ENCODE measurements at places on chromosomes 3 and 15.

DNA sequence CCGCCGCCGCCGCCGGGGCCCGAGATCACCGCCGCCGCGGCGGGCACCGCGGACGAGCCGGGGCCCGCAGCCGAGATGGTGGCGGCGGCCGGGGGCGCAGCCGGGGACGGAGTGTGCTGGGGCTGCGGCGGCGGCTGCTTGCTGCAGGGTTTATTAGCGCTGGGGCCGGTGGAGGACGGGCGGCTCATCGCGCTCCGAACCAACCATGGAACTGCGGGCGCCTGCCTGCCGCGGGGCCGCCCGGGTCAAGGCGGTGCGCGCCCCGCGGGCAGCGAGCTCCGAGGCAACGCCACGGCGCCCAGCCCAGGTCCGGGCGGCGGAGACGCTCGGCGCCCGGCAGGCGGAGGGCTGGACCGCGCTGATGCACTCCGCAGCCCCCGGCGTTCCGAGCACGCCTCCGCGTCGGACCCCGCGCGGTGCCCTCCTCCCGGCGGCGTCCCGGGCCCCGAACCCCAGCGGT is 277 bp downstream of the SIAH2 start:
- DNase-seq = no peak

- DNase-seq = no peak
These were observed 468.4 kb upstream of the UBE2E2 start for GRCh38 chr3:22734756-22735155.

DNA sequence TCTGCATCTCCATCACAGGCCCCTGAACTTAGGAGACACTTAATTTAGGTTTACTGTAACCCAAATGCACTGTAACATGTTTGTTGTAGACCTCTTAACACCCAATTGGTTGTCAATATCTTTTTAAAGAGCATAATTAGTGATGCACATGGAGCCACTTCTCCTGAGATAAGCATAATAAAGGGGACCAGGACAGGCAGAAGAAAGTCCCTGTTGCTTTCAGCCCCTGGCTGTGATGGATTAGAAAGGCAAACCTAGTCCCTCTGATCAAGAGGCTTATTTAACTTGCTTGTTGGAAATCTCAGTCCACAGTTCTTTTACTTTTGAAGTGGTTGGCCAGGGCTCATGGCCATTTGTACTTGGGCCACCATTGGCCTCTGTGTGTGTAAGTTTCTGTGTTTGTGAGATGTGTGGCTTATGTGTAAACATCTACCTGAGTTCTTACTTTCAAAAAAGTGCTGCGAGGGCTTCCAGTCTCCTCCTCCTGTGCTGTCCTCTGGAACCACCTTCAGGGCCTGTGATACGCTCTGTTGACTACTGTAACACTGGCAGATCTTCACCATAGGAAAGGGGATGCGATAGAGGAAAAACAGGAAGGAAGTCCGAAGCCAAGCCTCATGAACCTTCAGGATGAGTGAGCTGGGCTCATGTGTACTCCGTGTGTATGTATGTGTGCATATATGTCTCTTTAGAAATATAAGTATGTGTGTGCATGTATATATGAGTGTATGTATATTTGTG is 136.2 kb downstream of the EPHB1 start:
- DNase-seq = no peak

- DNase-seq = no peak
These were observed 28.8 kb downstream of the RBP2 start for GRCh38 chr3:139447486-139447885.

DNA sequence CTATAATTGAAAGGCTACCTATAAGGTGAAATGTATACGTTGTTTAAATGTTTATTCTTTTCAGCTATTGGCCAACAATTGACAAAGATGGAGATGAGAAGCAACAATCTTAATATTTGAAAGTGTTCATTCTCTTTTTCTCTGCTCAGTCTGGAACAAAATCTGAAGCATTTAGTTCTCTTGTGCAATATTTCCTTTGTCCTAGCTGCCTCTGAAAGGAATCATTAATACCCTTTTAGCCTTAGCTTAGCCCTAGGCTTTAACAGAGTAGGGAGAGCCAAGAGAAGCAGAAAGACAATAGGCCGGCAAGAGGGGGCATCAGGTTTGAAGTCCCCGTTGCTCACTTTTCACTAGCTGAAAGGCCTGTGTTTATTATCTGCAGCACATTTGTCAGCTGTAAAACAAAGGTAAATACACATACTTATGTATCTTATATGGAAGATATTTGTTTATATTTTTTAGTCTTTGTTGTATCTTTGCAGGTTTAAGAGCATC is 422.5 kb upstream of the SEMA6D start:
- no peak for DNase-seq

DNA sequence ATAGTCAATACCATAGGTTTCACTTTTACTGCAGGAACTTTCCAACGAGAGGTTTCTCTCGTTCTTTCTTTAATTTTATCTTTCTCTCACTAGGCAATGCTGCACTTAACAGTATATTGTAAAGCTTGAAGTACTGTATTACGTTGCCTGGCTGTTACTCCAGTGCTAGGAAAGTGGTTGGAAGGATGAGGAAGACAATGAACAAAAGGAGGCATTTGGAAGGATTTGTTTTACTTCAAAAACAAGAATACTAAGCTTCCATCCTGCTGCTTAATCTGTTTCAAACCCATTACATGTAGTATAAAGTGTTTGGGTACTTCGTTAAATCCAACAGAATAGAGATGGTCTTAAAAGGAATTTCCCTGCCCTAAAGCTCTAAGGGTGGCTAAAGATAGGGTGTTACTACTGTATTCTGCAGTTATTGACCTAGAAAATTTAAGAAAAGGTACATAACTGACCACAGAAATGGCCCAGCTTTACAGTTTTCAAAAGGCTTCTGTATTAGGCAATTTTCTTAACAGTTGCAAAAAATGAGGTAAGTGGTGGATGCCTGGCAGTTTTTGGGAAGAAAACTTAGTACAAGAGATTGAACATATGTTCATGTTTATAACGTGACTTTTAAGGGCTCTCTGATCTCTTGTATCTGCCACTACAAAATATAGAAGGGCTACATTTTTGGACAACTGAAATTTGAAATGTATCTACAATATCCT is 785 bp upstream of the IFT57 start:
- no peak for DNase-seq

DNA sequence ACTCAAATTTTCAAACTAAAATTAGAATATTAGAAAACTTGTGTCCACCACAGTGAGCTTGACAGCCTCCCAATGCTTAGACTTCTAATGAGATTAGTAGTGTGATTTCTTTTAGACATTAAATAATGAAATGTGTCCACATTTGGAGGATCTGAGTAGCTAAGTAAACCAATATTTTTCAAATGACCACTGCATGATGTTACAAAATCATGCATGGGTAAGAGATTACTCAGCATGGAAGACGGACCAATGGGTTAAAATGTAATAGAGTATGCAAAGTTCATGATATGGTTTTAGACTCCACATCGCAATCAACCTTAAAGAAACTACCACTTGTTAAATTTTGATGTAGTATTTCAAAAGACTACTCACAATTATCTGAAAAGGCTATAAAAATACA is 130.6 kb downstream of the IMPG2 start:
- DNase-seq = no peak

- no peak for DNase-seq
These were observed 64.8 kb downstream of the RFTN1 start for GRCh38 chr3:16448639-16449070.

- DNase-seq = no peak
These were observed 25.6 kb downstream of the DCUN1D1 start for GRCh38 chr3:182954553-182955235.

DNA sequence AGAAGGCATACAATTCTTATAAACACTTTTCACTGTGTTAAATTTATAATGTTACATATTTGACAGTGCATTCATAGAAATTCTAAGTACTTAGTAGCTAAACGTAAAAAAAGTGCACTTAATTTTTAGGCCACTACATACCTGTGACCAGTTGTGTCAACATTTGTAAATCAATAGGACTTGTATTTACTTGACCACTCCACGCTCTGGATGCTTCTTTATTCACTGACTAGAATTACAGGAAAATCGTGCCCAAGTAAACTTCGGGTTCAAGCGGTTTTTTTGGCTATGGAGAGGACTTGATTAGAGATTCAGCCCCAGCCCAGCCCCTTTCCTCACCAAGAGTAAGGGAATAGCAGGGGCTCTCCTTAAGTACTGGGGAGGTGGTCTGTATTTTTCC is 21.8 kb downstream of the WDR53 start:
- DNase-seq = no peak

- no peak for DNase-seq
These were observed 1.3 kb downstream of the ADAMTS7 start for GRCh38 chr15:78810003-78810361.

DNA sequence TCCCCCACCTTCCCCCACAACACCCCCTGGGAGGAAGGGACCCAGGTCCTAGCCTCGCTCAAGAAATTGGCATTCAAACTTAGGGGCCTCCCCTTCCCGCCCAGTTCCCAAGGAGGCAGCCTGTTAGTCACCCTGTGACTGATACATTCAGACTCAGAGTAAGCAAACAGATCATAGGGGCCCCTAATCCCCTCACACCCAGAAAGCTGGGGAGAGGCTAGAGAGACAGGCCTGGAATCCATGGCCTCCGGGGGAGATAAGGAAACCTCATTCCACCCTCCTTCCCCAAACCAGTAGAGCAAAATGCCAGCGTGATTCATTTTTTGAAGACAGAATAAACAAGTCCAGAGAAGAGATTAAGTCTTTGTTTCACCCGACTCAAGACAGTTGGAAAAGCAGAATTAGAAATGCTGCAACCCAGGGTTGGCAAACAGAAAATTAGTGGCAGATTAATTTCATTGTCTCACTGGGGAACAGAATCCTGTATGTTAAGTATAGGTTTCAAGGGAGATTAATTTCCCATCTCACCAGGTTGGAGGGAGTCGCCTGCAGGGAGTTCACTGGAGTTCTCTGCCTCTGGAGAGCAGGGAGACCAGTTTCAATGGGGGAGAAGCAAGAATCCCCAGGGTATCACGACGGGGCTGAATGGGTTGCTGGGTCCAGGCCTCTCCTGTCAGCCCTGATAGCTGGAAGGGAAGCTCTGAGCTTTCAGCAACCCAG is 268.3 kb downstream of the UACA start:
- no peak for DNase-seq

GRCh38 chr15:72939514-72940228 is 112.6 kb upstream of the NEO1 start:
- DNase-seq = no peak

- DNase-seq = no peak
These were observed 144.1 kb downstream of the FILIP1L start for GRCh38 chr3:99970198-99970597.

- DNase-seq = no peak
These were observed 11.4 kb upstream of the CSPG4 start for GRCh38 chr15:75723847-75724660.

GRCh38 chr15:67019884-67020520 is 45.4 kb upstream of the SMAD3 start:
- DNase-seq = no peak

GRCh38 chr3:7787871-7788828 is 713.5 kb upstream of the LMCD1 start:
- no peak for DNase-seq

DNA sequence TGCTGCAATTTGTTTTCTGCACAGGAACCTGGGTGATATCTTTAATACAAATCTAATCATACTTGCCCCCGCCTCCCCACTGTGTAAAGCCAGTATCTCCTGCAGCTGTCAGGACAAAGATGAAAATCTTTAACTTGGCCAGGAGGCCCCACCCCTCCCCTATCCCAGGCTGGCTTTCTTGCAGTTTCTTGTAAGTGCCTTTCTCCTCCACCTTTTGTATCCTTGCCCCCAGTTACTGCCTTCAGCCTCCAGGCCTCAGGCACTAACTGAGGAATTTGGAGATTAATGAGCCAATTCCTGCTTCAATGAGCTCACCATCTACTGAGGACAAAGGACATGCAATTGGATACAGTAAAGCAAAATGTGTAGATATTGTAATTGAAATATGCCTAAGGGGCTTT is 6.5 kb downstream of the GCSAM start:
- no peak for DNase-seq

GRCh38 chr15:96560246-96560895 is 229.9 kb downstream of the NR2F2 start:
- no peak for DNase-seq

Measured in NCI-H2081 treated with DMSO at 0.1 percent for 48 hours (cell line).